ENCODE measurements at places on chromosomes 6 and 20.

DNA sequence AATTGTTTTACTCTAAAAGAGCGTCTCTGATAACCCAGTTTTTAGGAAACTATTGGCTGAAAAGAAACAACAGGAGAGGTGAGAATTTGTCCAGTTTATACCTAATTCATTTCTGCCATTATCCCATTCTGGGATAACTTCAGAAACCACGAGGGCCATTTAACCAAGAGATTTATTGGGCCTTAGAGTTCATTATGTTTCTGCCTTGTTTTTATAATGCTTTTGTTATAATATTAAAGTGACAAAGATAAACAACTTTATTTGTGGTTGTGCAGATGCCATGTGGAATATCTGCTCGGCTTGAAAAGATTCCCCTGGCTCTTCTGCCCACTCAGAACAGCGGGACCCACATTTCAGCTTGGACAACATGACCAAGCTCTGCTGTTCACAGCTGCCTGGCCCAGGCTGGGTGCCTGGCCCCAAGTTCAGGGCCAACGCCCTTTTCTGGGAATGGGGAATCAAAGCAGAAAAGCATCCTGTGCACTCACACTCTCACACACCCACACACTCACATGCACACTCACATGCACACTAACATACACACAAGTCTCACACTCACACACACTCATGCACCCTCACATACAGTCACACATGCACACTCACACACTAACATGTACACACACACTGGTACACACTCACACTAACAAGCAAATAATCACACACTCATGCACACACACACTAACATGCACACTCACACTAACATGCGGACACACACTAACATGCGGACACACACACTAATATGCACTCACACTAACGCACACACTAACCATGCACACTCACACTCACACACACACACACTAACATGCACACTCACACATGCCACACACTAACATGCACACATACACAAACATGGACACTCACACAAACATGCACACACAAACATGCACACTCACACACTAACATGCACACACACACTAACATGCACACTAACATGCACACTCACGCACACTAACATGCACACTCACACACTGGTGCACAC, 86.7 kb upstream of the NEDD9 start:
- no peak for DNase-seq

GRCh38 chr6:167906899-167907298, 80.2 kb downstream of the AFDN start:
- peak; percentile 33 for DNase-seq

DNA sequence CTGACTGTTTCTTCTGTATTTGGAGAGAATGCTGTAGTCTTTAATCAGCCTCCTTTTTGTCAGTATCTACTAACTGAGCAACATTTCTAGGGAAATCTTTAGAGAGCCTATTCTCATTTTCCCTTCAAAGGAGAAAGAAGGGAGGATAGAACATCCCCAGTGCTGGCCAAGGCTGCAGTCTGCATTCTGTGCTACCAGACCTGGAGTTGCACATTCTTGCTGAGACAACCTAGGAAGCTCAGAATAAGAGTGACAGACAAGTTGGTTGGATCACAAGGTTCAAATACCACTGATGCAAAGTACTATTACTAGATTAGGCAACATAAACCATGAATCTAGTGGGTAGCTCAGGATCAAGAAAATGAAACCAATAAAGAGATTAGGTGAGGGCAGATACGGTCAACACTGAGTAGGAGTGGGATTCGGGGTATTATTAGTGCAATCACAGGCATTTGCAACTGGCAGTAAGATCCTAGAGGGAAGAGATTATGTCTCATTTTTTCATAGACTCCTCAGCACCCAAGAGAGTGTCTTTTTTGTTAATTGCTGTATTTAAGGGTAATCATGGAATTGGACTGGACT, 213.5 kb upstream of the FAM83B start:
- DNase-seq, result no peak

DNA sequence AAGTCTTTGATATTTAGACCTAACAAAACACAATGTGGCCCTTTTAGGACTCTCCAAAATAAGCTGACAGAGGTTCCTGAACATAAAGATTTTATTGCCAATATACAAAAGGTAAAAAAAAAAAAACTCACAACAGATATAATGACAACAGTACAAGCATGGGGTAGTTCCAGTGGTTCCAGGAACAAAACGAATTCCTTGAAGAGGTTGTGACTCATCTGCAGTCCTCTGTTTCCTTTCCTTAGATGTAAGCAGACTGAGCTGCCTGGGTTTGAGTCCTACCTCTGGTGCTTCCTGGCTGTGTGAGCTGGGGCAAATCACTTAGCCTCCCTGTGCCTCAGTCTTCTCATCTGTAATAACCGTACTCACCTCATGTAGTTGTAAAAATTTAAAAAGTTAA, 13.3 kb upstream of the CTAGE9 start:
- DNase-seq, result no peak

GRCh38 chr20:46920114-46920513, 25.5 kb downstream of the EYA2 start:
- no peak for DNase-seq

DNA sequence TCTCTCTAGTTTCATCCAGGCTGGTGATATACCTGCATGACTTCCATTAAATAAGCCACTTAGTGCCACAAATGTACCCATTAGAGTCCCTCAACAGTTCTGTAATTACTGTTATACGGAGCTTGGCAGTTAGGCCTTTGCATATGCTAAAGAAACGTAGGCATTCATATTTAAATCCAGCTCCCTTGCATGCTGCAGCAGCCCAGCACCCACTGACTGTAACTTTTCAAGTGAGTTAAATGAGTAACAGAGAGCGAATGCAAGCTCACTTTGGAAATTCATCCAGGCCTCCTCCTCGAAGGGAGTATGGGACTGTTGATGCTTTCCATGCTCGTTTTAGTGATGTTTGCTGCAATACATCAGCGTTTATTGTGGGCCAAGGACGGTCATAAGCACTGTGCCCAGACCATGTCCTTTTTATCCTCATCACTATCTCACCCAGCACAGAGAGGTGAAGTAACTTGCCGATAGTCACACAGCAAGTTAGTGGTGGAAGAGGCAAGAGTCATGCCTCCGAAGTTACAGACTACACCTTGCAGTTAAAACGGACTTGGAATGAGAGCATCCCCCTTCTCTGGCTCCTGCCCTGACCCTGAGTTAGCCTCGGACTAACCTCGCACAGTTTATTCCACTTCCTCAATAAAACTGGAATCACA, 179.4 kb upstream of the PDE10A start:
- no peak for DNase-seq

GRCh38 chr6:125224231-125224861, 70.8 kb downstream of the TPD52L1 start:
- no peak for DNase-seq

- DNase-seq, result no peak
Measured at GRCh38 chr6:158009935-158010585, 28.4 kb downstream of the SYNJ2 start.

DNA sequence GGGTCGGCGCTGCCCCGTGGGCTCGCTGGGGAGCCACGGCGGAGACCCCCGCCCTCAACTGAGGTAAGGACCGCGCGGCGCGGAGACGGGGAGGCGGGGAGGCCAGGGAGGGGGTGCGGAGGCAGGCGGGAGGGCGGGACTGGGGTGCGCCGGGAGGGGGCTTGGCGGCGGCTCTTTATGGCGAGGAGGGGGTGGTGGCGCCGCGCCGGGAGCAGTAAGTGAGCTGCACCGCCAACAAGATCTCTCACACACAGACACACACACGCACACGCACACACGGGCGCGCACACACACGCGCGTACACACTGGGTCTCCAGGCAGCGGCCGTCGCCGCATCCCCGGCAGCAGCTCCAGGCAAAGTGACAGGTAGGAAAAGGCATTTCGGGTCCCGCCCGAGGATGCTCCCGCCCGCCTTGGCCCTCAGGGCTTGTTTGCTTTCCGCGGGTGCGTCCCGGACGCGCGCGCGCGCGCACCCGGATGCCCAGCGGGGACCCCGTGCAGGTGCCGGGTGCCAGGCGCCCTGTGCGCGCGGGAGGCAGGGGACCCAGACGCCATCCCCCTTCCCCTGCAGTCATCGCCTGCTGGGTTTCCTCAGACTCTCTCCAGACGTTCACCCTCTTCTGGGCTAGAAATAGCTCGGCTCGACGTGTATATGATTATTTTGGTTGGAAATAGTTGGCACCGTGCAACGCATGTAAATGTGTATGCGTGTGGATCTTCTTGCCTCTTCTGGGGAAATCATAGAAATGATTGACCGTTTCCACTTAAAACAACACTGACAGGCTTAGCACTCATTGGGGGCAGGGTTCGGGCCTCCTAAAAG, at the start of gene PLCB4:
Gene PLCB4 (plus strand): TSS at position 247 of the 823 bp plus-strand sequence. CDS start 238,728 bp downstream, outside the sequence.
- no peak for DNase-seq

DNA sequence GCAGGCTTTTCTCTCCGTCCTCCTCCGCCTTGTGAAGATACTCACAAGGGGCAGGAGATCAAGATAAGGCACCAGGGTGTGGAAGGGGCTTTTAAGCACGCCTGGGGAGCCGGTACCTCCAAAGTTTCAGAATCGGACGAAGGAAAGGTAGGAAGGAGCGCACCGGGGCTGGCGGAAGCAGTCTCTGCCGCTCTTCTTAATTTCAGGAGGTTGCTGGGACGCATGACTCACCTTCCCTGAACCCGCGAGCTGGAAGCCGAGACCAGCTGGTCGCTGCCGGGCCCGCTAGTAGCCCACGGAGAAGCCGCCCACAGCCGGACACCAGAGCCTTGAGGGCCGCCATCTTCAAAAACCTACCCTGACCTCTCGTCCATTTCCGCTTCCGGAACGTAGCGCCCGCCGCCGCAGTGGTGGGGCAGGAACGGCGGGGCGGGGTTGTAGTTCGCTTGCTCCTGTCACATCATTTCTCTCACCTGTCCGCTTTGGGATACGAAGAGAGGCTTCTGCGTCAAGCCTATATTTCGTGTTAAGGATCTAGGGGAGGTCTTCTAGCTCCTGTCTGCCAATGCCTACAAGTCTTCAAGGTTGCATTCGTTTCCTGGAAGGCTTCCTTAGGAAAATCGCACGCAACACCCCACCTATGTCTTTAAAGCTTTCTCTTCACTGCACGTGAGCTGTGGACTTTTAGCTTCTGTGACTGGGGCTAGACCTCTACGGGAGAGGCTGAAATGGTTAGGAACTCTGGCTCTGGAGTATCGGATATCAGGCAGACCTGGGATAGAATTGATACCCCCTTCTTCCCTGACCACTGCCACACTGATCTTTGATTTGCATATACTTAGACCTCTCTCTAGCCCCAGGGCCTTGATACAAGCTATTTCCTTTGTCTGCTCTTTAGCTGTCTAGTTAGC, at the start of gene MRPS18A:
Gene MRPS18A (minus strand): TSS at position 355 of the 911 bp plus-strand sequence. CDS start 12 bp downstream, at position 343.
- no peak for DNase-seq

- no peak for DNase-seq
Measured at GRCh38 chr6:5030596-5031136, 26.8 kb upstream of the RPP40 start.

GRCh38 chr20:61254881-61255626, 3.0 kb downstream of the CDH4 start:
- no peak for DNase-seq

GRCh38 chr6:169789146-169789943, 37.9 kb downstream of the ERMARD start:
- no peak for DNase-seq

GRCh38 chr6:166046226-166046625, 121.4 kb downstream of the TBXT start:
- no peak for DNase-seq

- DNase-seq, result no peak
Measured at GRCh38 chr6:144104488-144104887, 9.1 kb upstream of the SF3B5 start.

- peak; percentile 21 for DNase-seq
Measured at GRCh38 chr6:24524805-24525204, 30.0 kb downstream of the ALDH5A1 start.

- no peak for DNase-seq
Measured at GRCh38 chr20:2108498-2108897, 6.9 kb downstream of the STK35 start.

- DNase-seq, result no peak
Measured at GRCh38 chr6:36367743-36368142, 19.7 kb downstream of the ETV7 start.

- no peak for DNase-seq
Measured at GRCh38 chr6:12608016-12608860, 108.3 kb upstream of the PHACTR1 start.

DNA sequence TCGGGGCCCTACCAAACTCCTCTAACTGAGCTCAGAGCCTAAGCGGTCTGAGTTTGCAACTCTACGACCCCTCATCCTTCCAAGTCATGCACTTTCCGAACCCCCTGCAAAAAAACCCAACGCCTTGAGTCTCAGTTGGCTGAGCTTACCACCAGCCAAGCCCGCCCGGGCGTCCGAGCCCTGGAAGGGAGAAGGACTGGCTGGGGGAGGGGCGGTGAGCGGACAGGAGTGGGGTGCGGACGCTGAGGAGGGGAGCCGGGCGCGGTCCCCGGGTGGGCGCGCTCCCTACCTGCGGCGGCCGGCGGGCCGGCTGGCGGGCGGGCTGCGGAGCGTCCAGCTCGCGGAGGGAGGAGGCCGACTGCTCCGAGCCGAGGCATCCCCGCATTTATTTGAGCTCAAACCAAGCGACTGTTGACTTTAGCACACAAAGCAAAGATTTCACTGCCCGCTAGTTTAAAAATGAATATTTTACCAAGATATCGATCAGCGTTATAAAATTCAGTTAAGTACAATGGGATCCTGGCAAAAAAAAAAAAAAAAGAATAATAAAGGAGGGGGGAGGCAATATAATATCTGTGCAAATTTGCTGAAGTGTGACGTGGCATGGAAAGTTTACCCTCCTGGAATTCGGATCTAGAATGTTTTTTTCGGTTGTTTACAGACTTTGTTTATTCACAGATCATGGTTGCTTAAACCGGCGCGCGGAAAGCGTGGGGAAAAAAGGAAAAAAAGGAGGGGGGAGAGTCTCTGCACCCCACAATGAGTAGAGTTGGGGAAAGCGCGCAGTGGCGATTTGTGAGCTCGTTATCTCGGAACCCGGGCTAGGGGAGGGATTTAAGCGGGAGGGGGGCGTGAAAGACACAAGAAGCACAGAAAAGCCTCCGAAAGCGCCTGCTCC, 5.9 kb downstream of the FOXA2 start:
- DNase-seq, result no peak

- DNase-seq, result no peak
Measured at GRCh38 chr6:33927616-33928015, 123.8 kb upstream of the MLN start.

DNA sequence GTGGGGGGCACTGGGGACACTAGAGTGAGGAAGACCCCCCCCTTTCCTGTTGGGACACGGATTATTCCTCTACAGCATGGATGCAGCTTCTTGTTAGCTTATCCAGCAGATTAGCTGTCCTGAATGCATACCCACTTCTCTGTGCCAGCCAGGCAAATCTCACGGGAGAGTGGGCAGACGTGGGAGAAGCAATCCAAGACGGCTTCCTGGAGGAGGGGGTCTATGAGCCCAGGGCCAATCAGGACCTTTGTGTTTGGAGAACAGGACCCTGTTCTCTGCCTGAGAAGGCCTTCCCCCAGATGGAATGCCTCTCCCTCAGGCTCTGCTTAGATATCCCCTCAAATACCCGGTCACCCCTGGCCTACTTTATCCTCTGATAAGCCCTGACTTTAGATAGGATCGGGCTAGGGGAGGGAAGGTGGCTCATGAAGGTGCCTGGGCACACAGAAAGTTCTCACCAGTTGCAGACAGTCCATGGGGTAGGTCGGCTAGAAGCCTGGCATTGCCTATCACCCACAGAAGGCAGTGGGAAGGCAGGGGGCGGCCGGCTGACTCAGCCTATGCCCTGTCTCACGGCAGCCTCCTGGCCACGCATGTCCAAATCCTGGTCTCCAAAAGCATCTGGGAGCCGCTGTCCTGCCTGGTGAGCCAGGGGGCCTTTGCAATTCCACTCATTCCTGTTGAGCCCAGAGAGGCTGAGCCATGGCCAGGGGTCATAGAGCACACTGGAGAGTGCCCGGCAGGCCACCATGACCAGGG, 34.7 kb downstream of the SUN5 start:
- no peak for DNase-seq

Measured in urinary bladder (tissue), 4 donors.